Activated T-helper 1 cell treated with Interleukin-2 at 50 U/mL for 16 hours (primary cell): ENCODE measurements at places on chromosomes 2 and 18.

DNA sequence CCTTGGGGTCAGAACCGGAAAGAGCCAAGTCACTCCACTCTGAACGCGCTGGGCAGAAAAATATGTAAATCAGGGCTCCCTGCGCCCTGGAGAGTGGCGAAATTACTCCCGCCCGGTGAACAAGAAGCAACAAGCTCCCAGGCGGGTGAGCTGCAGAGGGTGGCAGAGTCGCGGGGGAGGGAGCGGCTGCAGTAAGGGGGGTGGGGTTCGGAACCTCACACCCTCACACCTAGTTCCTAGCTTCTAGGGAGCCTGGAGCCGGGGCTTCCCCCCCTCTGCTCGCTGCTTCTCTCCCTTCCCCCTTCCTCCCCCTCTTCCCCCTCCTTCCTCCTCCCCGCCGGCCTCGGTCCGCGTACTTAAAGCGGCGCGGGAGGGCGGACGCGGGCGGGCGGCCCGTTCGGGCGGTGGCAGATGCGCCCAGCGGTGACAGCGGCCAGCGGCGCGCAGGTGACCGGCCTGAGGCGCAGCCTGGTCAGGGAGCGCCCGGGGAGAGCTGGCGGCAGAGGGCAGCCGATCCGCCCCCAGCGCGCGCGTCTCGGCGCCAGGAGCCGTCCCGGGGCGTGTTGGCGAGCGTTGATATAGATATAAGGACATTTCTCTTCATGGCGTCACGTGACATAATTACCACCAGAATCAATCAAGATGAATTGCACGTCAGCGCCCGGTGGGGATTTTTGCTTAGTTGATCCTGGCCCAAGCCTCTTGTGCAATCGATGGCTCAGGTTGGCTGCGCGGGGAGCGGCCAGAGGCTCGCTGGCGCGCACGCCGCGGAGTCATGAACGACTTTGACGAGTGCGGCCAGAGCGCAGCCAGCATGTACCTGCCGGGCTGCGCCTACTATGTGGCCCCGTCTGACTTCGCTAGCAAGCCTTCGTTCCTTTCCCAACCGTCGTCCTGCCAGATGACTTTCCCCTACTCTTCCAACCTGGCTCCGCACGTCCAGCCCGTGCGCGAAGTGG is at the start of gene HOXD11:
HOXD11 (plus strand) TSS at position 700 of the 959 bp plus-strand sequence; CDS start at position 776, 76 bp downstream.
- DNase-seq, result no peak

GRCh38 chr2:101524806-101525430 is 50.0 kb upstream of the RFX8 start:
- no peak for DNase-seq

DNA sequence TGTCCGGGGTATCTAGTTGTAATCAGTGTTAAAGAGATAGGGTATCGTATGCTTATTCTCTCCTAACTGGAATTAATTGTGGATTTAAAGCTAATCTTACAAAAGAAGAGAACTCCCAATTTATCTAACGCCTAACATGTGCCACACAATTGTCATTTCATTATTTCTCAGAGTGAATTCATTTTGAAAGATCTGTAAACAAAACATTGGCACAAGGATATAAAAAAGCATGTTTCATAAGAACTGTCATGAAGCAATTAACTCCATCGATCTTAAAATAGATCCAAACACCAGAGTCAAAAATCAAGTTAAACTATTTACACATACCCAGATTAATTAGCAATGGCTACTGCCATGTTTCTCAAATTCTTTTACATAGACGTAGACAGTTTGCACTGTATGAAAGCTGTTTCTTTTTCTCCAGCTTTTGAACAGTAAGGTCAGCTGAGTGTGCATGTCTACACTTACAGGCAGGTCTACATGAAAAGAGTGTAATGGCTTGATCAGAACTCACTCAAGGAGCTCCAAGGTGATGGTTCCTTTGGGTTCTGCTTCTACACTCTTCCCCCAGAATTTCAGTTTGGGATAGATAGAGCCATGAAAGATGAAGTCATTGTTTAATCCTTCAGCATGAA is 38.8 kb downstream of the CABYR start:
- DNase-seq, result no peak

- DNase-seq, result no peak
These were observed 95.0 kb downstream of the TGFA start for GRCh38 chr2:70458661-70459060.

DNA sequence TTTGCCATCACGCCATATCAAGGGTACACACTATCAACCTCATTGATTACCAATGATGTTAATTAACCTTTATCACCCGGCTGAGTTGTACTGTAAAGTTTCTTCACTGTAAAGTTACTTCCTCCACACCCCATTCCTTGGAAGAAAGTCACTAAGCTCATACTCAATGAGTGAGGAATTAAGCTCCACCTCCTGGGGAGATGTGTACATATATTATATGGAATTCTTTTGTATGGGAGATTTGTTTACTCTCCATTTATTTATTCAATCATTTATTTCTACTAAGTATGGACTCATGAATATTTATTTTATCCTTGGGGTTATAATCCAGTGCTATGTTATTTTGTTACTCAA is 56.8 kb downstream of the C2orf74 start:
- no peak for DNase-seq

GRCh38 chr2:26485099-26485498 is 7.2 kb upstream of the OTOF start:
- no peak for DNase-seq

- DNase-seq, result no peak
These were observed 1372.2 kb upstream of the TMEFF2 start for GRCh38 chr2:193566886-193567285.

DNA sequence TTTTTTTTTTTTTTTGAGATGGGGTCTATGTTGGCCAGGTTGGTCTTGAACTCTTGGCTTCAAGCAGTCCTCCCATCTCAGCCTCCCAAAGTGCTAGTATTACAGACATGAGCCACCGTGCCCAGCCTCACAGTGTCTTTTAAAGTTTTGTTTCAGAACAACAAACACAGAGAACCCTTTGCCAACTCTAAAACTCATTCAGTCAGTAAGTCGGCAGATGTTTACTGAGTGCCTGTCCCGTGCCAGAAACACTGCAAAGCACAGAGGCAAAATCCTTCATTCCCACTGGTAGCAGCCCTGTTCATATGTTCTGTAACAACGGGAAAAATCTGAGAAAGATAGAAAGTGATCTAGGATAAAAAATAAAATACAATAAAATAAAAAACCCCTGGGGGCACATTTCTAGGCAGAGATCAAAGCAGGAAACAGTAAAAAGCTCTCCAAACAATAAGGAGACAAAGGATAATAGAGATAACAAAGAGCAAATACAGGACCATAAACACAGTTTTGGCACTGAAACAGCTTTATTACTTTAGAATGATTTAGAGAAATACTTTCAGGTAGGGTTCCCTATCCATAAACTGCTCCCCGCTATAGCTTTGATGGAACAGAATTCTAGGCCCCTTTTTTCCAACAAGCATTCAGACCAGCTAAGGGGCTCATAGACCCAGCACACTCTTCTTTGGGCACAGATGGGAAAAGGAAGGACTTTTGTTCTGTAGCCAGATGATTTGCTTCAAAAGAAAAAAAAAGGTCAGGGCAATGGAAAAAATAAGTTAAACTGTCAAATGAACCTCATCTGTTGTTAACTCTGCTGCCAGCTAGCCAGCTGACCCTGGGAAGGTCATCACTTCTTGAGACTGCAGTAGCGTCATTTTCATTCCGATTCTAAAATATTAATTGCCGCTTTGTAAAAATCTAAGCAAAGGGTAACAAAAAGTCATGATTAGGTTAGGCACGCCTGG is 212.3 kb downstream of the CDH20 start:
- DNase-seq, result no peak

- no peak for DNase-seq
These were observed 61.8 kb downstream of the CXCR4 start for GRCh38 chr2:136055929-136056688.

- no peak for DNase-seq
These were observed 226.4 kb upstream of the HS6ST1 start for GRCh38 chr2:128545085-128545484.

DNA sequence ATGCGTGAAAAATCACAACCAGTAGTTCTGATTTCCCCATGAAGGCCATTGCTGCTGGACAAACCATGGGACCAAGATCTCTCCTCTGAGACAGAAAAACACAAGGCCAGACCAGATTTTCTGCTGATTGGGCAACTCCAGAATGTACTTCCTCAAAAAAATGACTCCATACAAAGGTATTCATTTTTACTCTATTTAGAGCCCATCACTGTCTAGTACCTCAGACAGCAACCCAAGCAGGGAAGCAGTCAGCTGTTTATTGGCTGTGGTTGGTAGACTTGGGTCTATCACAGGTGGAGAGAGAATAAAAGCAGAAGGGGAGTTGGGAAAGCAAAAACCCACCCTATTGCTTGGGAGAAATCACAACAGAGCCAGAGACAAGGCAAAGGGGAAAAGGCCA is 219.9 kb downstream of the PIK3C3 start:
- DNase-seq, result no peak

GRCh38 chr2:205714058-205714776 is 31.9 kb downstream of the NRP2 start:
- no peak for DNase-seq

DNA sequence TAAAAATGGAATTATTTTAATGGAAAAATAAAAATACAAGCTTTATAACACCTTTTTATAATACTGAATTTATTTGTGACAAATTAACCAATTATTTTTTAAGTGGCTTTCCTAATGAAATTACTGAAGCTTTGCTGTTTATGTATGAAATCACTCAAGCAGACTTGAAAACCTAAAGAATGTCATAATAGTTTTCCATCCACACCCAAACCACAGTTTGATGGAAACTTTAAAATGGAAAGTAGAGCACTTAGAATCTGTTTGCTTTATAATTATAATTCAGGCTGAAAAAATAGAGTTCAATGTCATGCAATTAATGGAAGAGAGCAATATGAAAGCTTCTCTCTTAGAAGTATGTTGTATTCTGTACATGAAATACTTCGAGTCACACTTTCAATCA is 31.6 kb upstream of the WDR75 start:
- DNase-seq, result no peak
